Smooth muscle cell of the umbilical artery (primary cell): ENCODE measurements at places on chromosomes 11 and 22. TPM values are rescaled to one million over a fixed set of nuclear protein-coding genes. Genes with fewer than 3 reads are reported as not detected.

Gene HTR3A
- total RNA-seq: not detected in 2 replicates

Gene TKFC
- total RNA-seq: 24.3 and 25.9 TPM in 2 replicates

Gene MPPED2
- total RNA-seq: not detected in 2 replicates

Gene CRKL
- total RNA-seq: 43.4 and 48.3 TPM in 2 replicates

Gene PHOX2A
- total RNA-seq: not detected in 2 replicates

Gene LRRC74B
- total RNA-seq: under 0.01 TPM in 1 of 2 replicates, not detected in the other

Gene C11orf21
- not detected in 2 replicates for total RNA-seq

Gene DGAT2
- 2.5 and 5.6 TPM in 2 replicates for total RNA-seq

Gene SLC37A4
- total RNA-seq: 13.7 and 13.9 TPM in 2 replicates

Gene LGALS12
- not detected in 2 replicates for total RNA-seq

Gene KCNK4
- not detected in 2 replicates for total RNA-seq

Gene IGLL5
- not detected in 2 replicates for total RNA-seq

Gene MRPL21
- total RNA-seq: 32.8 and 53.2 TPM in 2 replicates

Gene MS4A10
- total RNA-seq: not detected in 2 replicates

Gene VSIG10L2
- not detected in 2 replicates for total RNA-seq

Gene DEUP1
- not detected in 2 replicates for total RNA-seq
